ENCODE measurements at places on chromosomes 7 and 10.
A peak's percentile ranks its signal among the peaks of the same experiment; 100 is the strongest.

DNA sequence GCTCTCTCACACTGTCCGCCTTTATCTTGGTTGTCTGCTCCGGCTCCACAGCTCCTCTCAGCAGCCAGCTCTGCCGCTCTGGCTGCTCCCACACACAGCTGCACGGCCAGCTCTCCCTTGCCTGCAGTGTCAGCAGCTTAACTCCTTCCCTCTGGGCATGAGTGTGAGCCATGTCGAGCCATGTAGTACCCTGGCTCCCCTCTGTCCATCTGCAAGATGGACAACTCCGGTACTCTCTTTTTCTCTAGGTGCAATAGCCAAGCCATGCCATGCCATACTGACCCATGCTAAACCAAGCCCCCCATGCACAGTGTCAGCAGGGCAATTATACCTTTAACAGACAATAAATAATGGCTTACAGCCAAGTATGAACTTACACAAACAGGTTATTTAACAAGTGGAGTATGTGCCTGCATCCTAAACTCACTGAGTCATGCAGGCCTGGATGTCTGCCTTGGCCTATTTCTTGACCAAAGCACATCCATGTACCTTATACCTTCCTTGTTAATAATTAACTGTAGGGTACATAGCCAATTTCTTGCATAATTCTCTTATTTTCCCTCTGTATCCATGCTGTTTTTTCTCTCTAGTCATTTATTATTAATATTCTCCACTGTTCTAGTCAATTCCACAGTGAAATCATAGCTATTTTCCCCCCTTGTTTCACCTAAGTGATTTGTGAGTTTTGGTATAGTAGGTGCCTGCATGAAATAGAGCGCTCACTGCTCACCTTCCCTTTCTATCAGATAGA lies 170.9 kb downstream of the CDK14 start:
- DNase-seq, result no peak

- no peak for DNase-seq
Measured at GRCh38 chr10:28721318-28721951, 44.1 kb downstream of the BAMBI start.

- no peak for DNase-seq
Measured at GRCh38 chr7:37040330-37040729, 316.0 kb upstream of the AOAH start.

- no peak for DNase-seq
Measured at GRCh38 chr7:130891254-130892094, 157.5 kb upstream of the KLF14 start.

DNA sequence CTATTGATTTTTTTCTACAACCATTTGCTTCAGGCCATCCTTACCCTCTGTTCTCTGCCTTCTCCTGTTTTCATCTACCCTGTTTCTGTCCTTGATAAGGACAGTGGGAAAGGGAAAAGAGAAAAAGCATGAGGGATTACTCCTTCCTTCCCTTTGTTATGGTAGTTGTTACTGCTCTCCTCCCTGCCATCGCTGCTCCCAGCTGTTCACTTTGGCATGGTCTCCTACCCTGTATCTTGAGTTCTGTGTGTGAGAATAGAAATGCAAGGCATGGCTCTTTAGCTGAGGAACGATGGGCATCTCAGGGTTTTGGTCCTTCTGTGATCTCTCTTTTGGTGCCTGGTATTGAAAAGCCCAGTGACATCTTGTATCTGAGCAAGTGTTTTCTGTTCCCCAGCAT lies 6.4 kb downstream of the CCSER2 start:
- DNase-seq, result no peak

GRCh38 chr10:47257396-47258120 lies 42.4 kb upstream of the GDF10 start:
- peak; percentile 61 for DNase-seq

GRCh38 chr10:132528064-132528691 lies 9.4 kb upstream of the INPP5A start:
- no peak for DNase-seq

DNA sequence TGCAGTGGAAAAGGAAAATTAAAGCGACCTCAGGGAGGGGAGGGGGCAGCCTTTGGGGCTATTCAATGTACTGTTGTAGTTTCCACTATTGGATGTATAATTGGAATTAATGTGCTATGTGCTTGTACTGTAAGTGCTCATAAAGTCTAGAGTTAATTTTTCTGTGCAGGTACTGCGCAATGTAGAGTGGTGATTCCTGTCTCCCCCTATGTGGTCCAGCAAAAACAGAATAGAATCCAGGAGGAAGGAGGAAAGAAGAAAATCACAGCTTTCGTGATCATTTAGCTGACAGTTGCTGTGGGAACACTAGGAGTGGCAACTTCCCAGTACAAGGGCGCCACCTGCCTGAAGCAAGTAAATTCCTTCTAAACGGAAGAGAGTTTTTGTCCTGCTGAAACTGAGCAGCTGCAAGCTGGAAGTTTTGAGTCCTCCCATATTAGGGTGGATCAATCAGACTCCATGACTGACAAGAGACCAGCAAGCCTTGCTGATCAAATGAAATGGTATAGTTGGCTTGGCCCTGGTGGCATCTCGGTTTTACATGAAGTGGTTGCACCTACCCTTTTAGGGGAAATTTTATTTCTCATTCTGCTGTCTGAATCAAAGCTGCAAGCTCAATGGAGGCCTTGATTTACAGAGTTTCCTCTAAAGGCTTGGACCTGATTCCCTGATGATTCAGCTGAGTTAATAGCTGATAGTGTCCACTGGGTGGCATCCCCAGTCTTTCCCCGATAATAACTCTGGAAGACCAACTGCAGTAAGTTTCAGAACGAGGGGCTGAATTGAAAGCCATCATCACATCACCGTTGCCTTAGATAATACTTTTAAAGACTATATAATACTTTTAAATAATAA lies 299.8 kb downstream of the HGF start:
- DNase-seq, result no peak

DNA sequence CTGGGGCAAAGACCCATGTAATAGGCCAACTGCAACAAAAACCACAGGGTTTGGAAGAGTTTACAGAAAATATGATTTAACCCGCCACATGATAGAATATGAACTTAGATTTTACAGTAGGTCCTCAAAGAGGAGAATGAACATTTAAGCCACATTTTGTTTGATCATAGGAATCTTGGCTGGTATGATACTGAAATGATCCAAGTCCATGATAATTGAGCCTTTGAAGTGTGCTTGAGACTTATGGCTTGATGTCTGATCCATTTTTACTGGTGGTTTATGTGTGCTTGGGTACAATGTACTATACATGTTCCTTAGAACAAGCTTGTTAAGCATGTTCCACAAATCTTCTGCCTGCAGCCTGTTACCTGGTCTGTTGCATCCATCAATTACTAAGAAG lies 41.8 kb upstream of the PDSS1 start:
- DNase-seq, result no peak

- no peak for DNase-seq
Measured at GRCh38 chr7:82559193-82559805, 115.7 kb upstream of the CACNA2D1 start.

GRCh38 chr7:81692146-81692905 lies 77.5 kb downstream of the HGF start:
- DNase-seq, result no peak

- DNase-seq, result no peak
Measured at GRCh38 chr10:88004451-88004850, 141.0 kb downstream of the PTEN start.

- DNase-seq, result no peak
Measured at GRCh38 chr10:65847436-65848230, 1078.2 kb upstream of the LRRTM3 start.

DNA sequence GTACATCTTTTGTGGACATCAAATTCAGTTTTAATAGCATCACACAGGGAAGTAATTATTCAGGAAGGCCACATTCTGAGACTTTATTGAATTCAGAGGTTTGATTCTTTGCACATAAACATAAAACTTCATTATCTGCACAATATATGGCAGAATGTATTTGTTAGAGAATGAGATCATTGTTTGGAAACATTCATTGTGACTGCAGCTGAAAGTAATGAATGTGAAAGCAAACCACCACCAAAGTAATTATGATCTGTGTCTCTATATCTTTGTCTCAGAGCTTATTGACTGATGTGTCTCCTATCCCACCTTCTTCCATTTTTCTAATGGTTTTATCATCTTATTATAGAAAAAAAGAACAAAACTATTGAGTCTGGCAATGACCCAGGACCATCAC lies 340.9 kb upstream of the PCDH15 start:
- no peak for DNase-seq

DNA sequence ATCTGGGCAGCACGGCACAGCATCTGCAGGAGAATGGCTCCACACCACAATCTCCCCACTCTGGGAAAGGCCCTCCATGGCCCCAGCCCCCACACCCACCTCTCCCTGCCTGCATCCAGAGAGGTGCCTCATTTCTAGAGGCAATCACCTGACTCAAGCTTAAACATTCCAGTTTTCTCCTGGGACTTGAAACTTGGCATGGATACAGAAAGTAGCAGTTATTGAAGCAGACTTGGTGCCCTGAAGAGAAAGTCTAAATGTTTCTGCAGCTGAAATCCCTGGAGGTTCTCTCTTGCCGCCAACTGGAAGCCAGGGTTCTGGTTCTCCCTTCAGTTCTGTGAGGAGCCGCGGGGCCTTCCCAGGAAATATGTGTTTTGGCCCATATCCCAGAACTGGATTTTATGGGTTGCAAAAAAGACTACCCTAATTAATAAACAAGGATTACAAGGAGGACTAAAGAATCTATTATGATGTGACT lies 122.8 kb downstream of the SKIDA1 start:
- no peak for DNase-seq

GRCh38 chr7:72710983-72711382 lies 117.0 kb downstream of the TYW1B start:
- no peak for DNase-seq

DNA sequence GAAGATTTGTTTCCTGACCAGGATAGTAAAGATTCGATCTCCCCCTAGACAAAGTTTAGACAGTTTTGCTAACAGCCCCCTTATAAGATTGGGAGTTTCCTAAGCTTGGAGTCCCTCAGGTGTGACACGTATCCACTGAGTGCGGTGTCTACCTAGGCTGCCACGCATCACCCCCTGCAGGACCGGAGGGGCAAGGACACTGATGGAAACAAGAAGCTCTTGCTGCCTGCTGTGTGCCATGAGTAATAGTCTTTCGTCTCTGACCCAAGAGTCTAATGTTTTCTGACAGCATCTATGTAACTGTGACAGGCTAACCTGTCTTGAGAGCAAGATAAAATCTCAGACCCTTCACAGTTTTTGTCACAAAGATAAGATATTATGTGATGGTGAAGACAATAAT lies 173.5 kb downstream of the SEMA3E start:
- DNase-seq, result no peak

GRCh38 chr10:110803830-110804338 lies 67.8 kb upstream of the PDCD4 start:
- peak; percentile 23 for DNase-seq

DNA sequence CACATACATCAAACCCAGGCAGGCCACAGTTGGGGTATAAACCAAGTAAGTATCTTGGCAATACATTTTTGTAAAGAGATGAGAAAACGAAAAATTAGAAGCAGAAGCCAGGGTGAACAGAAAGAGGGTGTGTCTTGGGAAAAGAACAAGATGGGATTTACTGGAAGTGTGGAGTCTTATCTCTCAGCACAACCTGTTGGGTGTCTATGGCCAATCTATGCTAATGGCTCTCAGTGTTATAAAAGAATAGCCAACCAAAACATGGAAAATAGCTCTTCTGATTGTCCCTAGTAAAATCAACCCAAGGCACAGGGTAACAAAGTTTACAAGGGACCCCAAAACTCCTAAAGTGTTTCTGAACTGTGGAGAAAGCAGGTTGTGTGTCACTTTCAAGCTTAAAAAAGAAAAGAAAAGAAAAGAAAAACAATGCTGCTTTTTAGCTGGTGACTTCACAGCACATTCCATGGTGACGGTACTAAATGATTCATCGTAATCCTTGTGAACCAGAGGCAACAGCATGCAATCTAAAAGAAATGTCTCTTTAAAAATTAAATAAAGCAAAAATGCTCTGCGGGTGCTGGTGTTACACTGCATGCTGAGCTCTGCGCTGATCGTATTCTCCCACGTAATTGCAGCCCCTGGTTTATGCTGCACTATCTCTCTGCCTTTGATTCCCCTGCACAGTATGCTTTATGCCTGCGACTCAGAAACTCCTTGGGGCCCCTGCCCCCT lies 100.8 kb downstream of the C10orf90 start:
- DNase-seq, result no peak

DNA sequence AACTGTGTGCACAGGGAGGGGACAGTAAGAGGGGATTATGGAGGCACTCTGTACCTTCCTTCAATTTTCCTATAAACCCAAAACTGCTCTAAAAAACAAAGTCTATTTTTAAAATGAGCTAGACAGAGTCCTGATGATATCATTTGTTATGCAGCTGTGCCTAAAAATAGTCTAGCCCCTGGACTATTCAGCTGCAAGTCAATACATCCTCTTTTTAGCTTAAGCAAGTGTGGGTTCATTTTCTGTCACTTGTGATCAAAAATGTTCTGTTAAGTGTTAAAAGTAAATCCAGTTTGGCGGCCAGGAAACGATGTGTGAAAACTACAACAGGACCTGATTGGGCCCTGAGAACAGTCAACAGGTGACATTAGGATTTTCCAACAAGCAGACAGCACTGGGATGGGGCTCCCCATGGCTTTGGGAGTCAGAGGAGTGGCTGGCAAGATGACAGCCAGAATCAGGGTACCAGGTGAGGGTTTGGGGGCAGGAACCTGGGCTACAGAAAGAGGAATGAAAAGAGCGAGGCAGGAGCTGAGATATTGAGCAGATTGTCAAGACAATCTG lies 33.9 kb downstream of the FAM107B start:
- DNase-seq, result no peak

DNA sequence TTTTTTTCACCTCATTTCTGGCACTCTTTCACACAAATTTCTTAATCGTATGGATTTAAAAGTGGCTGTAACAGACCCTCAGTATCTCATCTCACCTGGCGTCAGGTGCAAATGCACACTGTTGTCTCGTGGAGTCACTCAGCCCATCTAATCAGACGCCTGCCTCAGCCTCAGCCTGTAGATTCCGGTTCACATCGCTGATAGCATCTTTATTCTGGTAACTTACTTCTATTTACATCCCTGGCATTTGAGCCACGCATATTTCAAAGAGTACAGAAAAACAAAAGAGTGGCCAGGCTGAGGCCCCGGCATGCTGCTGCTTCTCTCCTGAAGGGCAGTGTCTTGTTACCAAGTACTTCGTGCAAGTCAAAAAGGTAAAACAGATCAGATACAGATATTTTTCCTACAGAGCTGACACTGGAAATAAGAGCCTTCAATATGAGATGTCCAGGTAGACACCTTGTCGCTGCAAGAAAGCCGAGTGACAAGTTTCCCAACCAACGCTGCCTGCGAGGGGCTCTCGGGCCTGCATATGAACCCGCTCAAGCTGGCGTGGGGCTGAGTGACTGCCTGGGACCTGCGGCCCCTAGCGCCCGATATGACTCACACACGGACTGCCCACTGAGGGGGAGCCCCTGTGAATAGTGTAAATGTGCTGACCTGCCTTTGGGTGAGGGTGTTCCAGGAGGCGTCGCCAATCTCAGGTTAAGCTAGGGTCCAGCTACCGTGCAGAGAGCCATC lies 4.3 kb downstream of the VIPR2 start:
- no peak for DNase-seq

DNA sequence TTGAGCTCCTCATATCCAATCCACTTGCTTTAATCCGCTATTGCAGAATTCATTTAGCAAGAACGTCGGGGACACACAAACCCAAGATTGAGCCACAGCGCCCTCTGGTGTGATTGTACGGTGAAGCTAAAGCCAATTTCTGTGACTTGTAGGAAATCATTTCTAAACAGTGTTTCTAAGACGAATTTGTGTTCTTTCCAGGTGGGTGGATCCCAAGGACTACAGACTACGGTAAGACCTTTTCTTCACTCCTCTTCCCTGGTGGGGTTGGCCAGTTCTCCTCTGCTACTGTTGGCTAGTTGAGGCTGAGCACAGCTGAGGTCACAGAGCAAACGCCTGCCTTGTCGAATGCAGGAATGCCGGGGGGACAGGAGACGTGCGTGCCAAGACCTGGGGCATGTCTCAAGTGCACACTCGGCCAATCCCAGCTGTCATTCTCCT lies 5.2 kb downstream of the DMBT1 start:
- DNase-seq, result peak; percentile 53
